HEK293T (cell line): ENCODE measurements at places on chromosomes 11 and 22.

GRCh38 chr11:37264060-37264459 is 666.0 kb upstream of the RAG2 start:
- no peak for DNase-seq

- no peak for DNase-seq
Observed at GRCh38 chr11:79686703-79687419, 246.0 kb upstream of the TENM4 start.

DNA sequence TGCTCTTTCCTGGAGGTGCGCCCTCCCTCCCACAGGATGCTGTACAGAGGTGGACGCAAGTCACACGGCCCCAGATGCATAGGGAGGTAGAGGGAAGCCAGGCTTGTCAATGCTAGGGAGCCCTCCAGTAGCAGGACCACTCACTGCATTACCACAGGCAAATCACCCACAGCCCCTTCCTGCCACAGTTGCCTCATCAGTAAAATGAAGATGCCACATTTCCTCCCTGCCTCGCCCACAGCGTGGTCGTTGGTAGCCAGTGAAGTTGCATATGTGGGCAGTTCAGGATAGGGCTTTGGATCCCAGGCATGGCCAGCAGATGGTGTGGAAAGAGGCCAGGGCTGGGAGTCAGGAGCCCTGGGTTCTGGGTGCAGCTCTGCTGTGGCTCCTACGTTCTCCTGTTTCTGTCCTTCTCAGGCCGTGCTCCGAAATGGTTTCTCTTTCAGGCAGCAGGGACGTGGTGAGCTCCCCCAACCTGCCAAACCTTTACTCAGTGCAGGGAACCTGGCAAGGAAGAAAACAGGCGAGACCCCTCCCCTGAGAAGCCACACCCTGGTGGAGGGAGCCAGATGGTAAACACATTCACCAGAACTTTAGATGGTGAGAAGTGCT is 22.6 kb downstream of the DAGLA start:
- DNase-seq = no peak

- DNase-seq = no peak
Observed at GRCh38 chr11:131370090-131370751, at the start of gene NTM. NTM (plus strand) TSS chr11:131370615.

DNA sequence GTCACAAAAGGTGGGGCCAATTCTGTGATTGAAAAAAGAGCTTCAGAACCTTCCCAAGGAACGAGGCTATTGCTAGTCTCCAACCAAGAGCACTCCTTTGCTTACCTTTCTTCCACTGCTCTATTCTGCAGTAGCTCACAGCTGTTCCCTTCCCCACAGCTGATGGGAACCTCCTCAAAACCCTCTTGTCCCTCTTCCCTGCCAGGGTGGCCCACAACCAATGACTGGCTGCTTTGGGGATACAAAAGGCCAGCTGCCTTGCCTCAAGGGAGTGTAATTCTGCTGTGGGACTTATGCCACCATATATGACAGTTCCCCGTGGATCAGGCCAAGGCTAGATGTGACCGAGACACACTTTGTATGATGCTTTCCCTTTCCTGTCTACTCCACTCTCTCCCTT is 15.0 kb downstream of the KCNE3 start:
- DNase-seq = no peak

GRCh38 chr11:47408598-47409439 is 429 bp downstream of the SLC39A13 start:
- no peak for DNase-seq

- no peak for DNase-seq
Observed at GRCh38 chr11:126942146-126942545, 58.4 kb downstream of the KIRREL3 start.

- no peak for DNase-seq
Observed at GRCh38 chr11:77705876-77706579, 68.4 kb upstream of the CLNS1A start.

- DNase-seq = no peak
Observed at GRCh38 chr11:69365558-69365957, 71.6 kb downstream of the MYEOV start.

DNA sequence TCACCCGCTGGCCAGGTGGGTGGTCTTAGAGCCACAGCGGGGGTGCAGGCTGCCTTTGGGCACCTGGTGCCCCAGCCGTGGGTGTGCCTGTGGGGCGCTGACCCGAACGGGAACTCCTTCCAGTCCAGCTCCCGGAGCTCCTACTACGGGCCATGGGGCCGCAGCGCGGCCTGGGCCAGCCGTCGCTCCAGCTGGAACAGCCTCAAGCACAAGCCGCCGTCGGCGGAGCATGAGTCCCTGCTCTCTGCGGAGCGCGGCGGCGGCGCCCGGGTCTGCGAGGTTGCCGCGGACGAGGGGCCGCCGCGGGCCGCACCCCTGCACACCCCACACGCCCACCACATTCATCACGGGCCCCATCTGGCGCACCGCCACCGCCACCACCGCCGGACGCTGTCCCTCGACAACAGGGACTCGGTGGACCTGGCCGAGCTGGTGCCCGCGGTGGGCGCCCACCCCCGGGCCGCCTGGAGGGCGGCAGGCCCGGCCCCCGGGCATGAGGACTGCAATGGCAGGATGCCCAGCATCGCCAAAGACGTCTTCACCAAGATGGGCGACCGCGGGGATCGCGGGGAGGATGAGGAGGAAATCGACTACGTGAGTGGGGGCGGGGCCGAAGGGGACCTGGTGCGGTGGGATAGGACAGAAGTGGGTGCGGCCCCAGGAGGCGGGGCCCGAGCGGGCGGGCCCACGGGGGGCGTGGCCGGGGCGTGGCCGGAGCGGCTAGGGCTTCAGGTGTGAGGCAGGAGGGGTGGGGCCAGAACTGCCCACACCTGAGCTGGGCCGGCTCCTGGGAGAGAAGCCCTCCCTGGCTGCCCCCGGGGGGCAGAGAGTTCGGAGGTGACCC is 91.5 kb downstream of the CACNA1I start:
- no peak for DNase-seq

- DNase-seq = no peak
Observed at GRCh38 chr22:43269246-43269645, 73.9 kb downstream of the SCUBE1 start.

DNA sequence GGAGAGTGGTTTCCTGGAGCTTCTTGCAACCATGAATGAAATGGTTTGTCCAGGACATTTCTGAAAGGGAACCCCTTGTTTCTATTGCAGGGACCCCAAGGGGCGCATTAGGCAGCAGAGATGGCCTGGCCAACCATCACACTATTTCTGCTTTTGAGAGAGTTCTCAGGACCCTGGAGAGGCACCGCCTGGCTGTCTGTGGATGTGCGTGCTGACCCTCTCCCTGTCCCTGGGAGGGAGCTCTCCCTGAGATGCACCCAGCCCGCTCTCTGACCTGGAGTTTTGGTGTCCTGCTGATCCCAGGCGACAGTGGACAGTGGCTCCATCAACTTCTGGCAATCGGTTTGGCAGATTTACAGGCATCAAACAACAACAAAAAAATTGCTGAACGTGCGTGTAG is 80.3 kb upstream of the SLC22A12 start:
- no peak for DNase-seq

DNA sequence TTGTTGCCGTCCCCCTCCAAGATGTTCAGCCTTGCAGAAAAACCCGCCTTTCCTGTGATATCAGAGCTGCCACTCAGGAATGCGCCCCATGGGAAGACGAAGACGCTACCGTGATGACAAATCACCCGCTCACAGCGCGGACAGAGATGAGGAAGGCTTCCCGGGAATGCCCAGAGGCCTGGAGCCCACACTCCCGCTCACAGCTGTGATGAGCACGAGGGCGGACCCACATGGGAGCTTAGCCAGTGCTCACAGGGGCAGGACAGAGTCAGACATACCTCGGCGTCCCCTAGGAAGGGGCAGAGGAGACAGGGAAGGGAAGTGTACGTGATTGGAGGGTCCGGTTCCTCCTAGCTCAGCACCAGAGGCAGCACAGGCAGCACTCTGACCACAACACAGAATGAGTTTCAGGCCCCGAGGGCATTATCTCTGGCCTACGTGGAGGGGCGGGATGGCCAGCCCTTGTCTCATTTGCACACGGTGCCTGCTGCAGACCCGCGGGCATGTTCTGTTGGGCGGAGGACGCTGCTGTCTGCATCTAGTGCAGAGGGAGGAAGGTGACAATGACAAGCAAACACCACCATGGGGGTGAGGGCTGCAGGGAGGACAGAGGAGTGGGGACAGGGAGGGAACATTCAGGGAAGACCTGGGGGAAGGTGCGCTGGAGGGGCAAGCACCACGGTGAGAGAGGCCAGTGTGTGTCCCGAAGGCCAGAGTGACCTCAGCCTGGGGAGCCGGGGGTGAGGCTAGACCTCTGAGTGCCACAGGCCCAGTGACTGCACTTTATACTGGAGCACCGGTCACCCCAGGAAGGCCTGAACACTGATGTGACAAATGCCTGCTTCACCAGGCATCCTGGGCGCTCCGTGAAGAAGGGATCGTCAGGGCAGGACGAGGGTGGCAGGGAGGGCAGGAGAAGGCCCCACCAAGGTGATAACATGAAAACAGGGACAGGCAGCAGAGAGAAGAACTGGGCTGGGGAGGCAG is 79.6 kb downstream of the CELSR1 start:
- DNase-seq = no peak

- DNase-seq = no peak
Observed at GRCh38 chr22:31504282-31504681, 7.9 kb downstream of the SFI1 start.

DNA sequence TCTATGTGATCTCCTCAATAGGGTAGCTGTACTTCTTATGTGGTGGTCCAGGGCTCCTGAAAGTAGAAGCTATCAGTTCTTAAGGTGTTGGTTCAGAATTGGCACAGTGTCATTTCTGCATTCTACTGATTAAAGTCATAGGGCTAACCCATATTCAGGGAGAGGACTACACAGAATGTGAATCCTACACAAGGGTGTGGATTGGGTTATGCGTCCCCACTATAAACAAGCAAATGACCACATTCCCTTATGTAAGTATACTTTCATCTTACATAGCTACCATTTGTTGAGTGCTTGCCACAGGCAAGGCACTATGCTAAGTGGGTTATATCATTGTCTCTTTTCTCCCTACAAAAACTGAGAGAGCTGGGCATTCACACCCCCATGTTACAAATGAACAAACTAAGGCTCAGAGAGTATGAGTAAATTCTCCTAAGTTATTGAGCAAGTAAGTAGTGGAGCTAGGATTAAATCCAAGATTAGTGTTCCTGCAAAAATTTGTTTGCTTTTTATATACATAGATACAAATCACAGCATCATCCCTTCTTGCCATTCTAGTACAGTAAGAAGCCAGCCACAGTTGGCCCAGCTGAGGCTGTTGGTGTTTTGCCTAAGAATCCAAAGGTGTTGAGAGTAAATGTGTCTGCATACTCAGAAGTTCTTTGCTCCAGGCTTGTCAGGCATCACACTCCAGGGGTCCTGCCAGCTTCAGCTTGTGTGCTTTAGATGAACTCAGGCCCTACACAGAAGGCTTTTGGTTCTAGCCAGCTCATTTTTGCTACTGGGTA is 157.8 kb downstream of the KIF18A start:
- no peak for DNase-seq

GRCh38 chr11:103279821-103280220 is 170.6 kb downstream of the DYNC2H1 start:
- no peak for DNase-seq

DNA sequence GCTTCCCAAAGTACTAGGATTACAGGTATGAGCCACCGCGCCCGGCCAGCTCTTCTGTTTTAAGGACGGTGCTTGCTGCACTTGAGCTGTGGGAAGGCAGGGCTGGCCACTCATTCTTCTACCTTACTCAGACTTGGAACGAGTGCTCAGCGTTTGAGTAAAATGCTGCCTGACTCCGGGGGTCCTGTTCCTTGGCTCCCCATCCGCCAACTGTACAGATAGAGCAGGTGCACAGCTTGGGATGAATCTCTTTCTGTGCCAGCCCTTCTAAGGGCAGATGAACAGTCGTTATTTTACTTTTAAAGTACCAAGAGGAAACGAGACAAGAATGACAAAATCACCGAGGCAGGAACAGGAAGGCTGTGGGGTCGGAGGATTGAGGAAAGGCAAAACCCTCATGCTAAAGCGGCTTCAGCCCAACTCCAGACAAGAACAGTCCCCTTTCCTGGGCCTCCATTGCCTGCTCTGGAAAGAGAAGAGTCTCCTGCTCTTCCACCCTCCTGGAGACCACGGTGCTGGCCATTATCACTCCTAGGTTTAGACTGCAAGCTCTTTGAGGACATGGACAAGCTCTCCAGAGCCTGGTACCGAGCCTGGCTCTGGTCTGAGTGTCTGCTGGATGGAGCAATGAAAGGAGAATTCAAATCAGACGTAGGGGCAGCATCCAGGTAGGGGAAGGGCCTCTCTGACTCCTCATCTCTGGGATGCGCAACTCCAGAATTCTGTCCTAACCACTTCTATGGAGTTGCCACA is 1.1 kb upstream of the SUN2 start:
- DNase-seq = no peak

GRCh38 chr11:69821511-69822040 is 2.4 kb upstream of the FGF3 start:
- no peak for DNase-seq
